ENCODE measurements at places on chromosomes 12 and 14.

- DNase-seq = no peak
These were observed 747 bp downstream of the HSPB8 start for GRCh38 chr12:119179335-119180021.

- no peak for DNase-seq
These were observed 95.1 kb upstream of the CNTN1 start for GRCh38 chr12:40597133-40597532.

DNA sequence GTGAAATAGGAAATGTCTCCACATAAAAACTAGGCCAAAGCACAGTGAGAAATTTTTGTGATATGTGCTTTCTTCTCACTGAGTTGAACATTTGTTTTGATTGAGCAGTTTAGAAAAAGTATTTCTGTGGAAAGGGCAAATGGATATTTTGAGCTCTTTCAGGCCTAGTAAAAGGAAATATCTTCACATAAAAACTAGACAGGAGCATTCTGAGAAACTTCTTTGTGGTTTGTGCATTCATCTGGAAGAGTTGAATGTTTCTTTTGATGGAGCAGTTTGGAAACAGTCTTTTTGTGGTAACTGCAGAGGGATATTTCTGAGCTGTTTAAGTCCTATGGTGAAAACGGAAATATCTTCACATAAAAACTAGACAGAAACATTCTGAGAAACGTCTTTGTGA, 582.7 kb upstream of the ALG10B start:
- no peak for DNase-seq

GRCh38 chr12:97229004-97229403, 233.6 kb upstream of the RMST start:
- no peak for DNase-seq

DNA sequence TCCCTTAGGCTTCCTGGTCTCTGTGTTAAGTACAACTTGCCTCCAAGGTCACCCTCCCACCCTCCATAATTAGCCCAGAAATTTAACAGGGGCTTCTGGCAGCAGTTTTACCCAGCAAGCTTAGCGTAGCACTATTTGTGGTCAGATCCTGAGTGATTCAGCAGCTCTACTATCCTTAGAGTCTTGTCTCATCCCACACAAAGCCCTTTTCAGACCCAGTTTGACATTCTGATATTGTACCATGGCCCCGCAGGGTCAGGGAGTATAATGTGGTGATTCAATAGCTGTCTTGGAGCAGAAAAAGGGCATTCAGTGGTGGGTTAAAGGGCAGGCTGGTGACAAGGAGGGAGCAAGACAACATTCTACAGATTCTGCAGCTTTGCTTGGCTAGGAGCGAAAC, 153.8 kb upstream of the DDHD1 start:
- peak; percentile 16 for DNase-seq

- no peak for DNase-seq
These were observed 1.5 kb downstream of the PTPRB start for GRCh38 chr12:70635755-70636154.

GRCh38 chr12:65364046-65364445, 85.6 kb downstream of the MSRB3 start:
- DNase-seq = no peak

DNA sequence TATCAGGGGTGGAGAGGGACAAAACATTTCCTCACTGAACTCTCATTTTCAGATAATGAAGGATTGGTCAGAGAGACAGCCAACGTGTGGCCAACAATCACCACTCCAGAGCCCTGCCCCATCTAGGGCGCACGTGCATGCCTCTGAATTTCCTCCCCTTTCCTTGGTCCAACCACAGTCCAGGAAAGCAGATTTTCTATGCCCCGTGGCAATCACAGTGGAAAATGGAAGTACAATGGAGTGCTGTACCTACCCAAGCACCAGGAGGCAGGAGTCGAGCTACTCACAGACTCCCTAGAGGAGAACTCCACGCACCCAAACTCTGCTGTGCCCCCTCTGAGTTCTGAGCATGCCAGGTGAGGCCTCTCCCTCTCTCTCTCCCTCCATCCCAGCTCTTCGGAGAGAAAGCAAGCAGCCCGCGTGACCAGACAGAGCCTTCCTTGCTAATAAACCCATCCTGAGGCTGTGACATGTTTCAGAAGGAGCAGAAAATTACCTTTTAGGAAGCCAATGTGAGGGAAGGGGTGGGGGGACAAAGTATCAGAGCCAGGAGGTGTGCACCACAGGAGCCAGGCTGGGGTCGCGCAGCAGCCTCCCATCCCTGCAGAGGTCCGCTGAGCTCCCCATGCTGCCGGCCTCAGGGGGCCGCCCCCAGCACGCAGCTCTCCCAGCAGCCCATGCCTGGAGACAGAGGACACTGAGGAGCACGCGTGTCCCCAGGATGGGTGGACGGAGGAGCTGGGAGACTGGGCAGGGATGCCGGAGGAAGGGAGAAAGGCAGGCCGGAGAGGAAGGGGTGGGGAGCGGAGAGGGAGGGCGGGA, 73.4 kb downstream of the PITPNM2 start:
- DNase-seq = no peak

DNA sequence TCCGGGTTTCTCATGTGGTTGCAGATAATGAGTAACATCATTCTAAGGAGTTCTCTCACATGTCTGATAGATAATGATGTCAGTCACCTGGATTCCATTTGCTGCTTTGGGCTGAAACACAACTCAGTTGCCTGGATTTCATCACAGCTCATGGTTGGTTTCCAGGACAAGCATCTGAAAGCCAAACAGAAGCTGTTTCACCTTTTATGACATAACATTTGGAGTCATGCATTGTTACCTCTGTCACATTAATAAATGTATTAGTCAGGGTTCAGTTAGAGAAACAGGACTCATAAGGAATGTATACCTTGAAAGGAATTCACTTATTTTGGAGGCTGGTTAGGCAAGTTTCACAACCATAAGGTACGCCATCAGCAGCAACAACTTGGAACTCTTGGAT, 251.9 kb upstream of the ATXN7L3B start:
- DNase-seq = no peak

DNA sequence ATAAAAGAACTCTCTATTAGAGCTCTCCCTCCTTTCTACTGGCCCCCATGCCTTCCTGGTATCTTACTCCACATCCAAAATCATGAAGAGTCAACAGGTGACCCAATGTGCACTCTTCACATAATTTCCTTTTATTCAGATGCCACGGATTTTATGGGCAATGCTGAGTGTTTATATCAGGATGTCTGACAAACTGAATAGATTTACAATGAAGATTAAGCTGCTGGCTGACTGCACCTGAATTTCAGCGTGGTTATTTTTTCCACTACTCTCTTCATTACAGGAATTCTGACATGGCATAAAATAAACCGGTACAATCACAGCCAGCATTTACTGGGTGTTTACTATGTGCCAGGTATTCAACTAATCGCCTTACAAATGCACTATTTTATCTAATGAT, 29.4 kb upstream of the CERS5 start:
- DNase-seq = no peak

- DNase-seq = no peak
These were observed 16.3 kb upstream of the RNF34 start for GRCh38 chr12:121383601-121384021.

GRCh38 chr14:67480011-67480410, 8.5 kb downstream of the TMEM229B start:
- no peak for DNase-seq

DNA sequence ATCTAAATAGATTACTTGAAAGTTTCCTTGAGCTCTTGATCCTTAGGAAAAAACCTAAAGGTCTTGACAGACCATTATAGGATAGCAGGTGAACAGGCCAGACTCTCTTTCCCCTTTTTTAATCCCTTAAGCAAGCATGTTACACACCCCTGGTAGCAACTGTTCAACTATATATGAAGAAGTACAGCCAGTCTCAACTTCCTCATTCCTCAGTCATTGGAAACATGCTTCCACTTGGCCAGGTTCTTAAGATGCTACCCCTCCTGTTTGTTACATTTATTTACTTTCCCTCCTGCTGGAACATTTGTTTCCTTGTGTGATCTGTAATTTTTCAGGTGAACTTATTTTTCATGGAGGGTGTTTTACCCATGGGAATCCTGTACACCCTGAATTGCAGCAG, 124.1 kb downstream of the ARMH4 start:
- no peak for DNase-seq

DNA sequence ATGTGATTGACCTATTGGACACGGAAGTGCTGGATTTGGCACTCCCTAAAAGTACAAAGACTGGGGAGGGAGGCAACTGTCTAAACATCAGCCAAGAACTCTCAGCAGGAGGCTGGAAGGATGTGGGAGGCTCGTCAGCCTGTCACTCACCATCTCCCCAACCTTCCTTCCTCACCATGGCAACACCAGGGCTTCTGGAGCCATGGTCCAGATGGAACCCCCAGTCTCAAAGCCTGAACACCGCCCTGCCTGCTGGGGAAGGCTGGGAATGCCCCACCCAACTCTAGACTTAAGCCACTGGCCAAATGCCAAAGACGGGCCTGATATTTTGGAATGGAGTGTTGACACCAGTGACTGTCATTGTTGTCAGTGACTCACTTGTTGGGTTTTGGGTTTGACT, 55.3 kb downstream of the GALNT16 start:
- DNase-seq = no peak

DNA sequence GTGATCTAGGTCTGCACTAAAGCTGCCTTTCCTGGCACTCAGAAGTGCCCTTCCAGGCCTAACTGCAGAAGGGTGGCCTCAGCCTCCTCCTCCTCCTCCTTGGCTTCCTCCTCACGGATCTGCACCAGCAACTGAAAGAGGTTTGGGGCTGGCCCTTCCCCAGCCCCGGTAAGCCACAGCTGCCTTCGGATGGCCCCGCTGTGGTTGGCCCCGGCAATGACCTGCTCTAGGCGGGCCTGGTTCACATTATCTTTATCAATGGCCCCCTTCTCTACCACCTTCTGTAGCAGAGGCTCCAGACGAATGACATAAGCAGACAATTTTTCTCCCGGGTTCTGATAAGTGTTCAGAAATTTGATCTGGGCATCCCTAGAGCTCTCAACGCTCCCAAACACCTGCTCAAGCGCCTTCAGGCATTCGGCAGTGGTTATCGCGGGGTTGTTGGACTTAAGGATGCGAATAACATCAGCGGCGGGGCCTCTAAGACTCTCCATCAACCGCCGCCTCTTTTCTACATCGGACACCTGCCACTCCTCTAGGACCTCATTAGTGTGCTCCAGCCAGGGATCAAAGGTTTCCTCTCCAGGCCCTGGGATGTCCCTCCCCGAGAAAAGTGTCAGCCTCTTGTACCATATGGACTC, 1.5 kb downstream of the PNMA1 start:
- DNase-seq = no peak

DNA sequence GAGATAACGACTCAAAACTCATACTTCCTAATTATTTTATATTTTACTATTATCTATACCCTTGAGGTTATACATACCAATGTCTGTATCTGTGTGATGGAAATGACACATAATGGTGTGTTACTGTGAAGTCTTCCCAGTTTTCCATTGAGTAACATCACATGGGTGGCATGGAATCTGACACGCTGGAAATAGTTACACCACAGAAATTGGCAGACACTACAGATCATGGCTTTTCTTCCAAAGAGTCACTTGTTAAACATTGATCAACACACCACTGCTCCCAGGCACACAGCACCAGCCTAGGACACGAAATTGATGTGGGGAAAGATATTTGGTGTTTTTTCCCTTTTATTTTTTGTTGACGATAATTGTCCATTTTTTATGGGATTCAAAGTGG, 33.0 kb upstream of the VWF start:
- DNase-seq = no peak

DNA sequence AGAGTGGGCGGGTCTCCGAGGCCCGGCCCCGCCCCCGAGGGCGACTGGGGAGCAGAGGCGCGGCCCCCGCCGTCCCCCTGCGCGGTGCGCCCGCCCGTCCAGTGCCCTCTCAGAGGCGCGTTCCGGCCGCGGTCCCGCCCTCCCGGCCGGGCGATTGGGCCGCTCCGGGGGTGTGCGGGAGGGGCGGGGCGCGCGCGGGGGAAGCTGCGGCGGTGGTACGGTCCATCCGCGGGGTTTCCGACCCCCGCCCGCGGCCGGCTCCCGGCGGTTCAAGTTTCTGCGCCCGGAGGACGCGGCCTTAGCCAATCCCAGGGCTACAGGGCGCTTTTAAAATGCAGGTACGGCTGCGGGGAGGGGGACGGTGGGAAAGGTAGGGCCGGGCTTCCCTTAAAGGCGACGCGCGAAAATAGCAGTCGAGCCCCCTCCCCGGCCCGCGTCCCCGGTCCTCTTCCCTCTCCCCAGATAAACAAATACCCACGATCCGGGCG, 315 bp upstream of the CCDC85C start:
- DNase-seq = peak; percentile 80

- no peak for DNase-seq
These were observed 20.3 kb downstream of the SOCS2 start for GRCh38 chr12:93592641-93593406.

DNA sequence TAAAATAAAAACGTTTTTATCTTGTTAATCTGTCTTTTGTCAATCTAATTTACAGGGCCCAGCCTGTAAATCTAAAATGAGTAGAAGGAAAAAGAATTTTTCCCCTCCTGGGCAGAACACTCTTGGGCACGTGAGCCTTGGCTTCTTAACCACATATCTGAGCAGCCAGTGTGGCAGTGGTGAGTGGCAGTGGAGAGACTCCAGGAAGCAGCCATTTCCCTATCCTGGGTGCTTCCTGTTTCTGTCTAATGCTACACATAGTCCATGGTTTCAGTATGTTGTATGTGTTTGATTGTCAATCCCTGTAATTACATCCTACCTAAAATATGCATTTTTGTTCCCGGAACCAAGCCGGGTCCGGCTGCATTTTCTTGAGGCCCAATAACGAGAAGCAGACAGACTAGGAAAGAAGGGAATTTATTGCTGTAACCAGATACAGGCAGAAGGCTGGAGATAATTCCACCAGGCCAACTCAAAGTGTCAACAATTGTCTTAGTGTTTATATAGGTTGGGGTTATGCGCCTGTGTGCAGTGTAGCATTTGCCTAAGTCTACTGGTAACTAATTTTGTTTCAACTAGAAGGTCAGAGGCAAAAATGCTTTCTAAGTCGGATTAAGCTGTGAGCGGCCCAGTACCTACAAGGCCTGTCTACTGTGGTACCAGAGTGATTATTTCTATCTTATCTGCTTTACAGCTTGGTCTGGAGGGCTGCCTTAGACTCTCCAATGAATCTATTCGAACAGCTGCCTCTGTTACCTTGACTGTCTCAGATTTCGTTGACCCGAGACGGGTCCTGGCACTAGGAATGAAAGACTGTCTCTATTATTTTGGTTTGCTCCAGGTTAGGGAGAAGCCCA, 82.4 kb upstream of the RESF1 start:
- no peak for DNase-seq
